ENCODE measurements at places on chromosomes 11 and 22. TPM values are rescaled to one million over a fixed set of nuclear protein-coding genes. Genes with fewer than 3 reads are reported as not detected.

The CATSPER1 gene
- not detected for total RNA-seq

The WT1 gene
- not detected for total RNA-seq

The TBX10 gene
- not detected for total RNA-seq

The PHLDA2 gene
- 2.8 TPM for total RNA-seq

The OTOG gene
- total RNA-seq = not detected

The OR8D1 gene
- total RNA-seq = not detected

GRCh38 chr11:75184757-75185425 lies 34.0 kb downstream of the SLCO2B1 start:
- H3K4me3 ChIP-seq = no peak overlapping the region
- H3K27ac ChIP-seq = no peak overlapping the region
- no peak for DNase-seq
- H3K36me3 ChIP-seq = peaks cover 3% of the 10 kb centered on the region
- H3K27me3 ChIP-seq = peaks cover 26% of the 10 kb centered on the region

- no peak overlapping the region for H3K4me3 ChIP-seq
- H3K27me3 ChIP-seq = peaks cover 17% of the 10 kb centered on the region
- no peaks in the 10 kb centered on the region for H3K4me1 ChIP-seq
- no peak overlapping the region for H3K27ac ChIP-seq
- H3K36me3 ChIP-seq = no peaks in the 10 kb centered on the region
Measured at GRCh38 chr22:27445881-27446280, 355.7 kb downstream of the MN1 start.

DNA sequence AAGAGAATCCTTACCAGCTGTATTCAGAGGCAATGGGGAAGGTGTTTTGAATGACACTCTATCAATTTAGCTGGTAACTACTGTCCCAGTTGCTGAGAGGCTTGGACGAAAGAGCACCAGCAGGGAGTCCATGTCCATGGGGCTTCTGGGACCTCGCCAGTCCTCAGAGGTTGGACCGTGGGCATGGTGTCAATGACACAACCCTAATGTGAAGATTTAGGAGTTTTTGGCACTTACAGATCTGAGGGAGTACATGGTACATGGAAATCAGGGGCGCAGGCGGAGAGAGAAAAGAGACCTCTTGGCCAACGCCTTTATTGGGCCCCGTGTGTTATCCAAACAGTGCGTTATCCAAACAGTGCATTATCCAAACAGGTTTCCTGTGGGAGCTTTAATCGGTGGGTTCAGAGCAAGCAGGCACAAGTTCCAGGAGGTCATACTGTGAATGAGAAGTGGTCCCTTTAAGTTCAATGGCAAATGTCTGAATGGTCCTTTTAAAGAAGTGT lies 169.1 kb upstream of the B3GAT1 start:
- no peak overlapping the region for H3K27ac ChIP-seq
- H3K4me3 ChIP-seq = no peak overlapping the region
- peaks cover 2% of the 10 kb centered on the region for H3K36me3 ChIP-seq
- DNase-seq = no peak
- peaks cover 5% of the 10 kb centered on the region for H3K4me1 ChIP-seq
- H3K27me3 ChIP-seq = peaks cover 77% of the 10 kb centered on the region

DNA sequence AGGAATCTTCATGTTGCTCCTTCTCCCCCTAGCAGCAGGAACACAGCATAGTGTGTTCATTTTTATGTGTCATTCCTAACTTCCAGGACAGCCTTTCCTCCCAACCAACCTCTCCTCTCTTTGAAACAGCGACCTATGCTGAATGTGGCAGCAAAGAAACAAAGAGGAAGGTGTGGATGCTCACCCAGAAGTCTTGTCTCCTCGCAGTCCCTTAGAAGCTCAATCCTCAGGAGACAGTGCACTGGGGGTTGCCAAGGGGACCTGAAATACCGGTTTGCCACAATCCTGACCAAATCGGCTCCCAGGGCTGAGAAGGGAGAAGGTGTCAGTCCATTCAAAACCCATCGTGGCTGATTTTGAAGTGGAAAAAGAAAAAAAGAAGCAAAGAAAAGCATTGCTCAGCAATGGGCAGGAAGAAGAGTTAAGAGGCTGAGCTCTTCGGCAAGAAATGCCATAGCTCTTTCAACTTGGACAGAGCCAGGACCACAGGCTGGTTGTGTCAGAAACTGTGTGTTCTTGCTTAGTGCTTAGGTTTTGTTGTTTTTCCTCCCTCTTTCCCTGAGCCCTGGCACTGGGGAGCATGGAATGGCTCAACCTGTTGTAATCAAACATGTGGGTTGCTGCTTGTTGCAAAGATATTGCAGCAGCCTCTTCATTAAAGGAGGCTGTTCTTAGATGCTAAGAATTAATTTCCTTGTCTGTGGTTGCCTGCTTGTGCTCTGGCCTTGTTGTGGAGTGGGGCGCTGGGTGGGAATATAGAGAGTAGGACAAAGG lies 30.4 kb upstream of the TENM4 start:
- peaks cover 5% of the 10 kb centered on the region for H3K27me3 ChIP-seq
- no peak overlapping the region for H3K4me3 ChIP-seq
- no peak overlapping the region for H3K27ac ChIP-seq
- no peak for DNase-seq
- no peaks in the 10 kb centered on the region for H3K4me1 ChIP-seq

GRCh38 chr11:119422809-119423508 lies at the start of gene THY1:
Gene THY1, minus strand, starts transcription at chr11:119423172. Its CDS starts 2,267 bp downstream, at chr11:119420905.
- H3K4me1 ChIP-seq = peaks cover 27% of the 10 kb centered on the region
- H3K27me3 ChIP-seq = peaks cover 62% of the 10 kb centered on the region
- peak within 1 kb of the TSS; percentile 82 for H3K27ac ChIP-seq
- H3K36me3 ChIP-seq = peaks cover 3% of the 10 kb centered on the region
- no peak for DNase-seq

GRCh38 chr11:101444164-101444563 lies 139.6 kb downstream of the TRPC6 start:
- H3K4me1 ChIP-seq = no peaks in the 10 kb centered on the region
- no peak overlapping the region for H3K4me3 ChIP-seq
- no peaks in the 10 kb centered on the region for H3K27me3 ChIP-seq
- no peaks in the 10 kb centered on the region for H3K36me3 ChIP-seq

DNA sequence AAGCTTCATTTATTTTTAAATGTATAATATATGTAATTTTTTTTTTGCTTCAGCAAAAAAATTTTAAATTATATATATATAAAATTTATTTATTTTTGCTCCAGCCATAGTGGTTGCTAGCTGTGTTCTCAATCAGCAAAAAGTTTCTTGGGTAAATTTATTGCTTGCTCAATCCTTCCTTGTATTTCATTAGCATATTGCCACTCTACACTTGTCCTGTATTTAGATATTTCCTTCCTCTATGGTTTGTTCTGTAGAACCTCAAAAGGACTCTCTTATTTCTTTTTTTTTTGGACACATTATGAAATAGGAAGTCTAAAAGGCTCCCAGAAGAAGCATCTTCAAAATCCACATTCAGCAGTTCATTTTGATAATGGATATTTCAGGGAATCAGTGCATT lies 2.3 kb downstream of the PTPRJ start:
- H3K4me1 ChIP-seq = peaks cover 35% of the 10 kb centered on the region
- H3K27ac ChIP-seq = peak overlapping the region; percentile 91
- DNase-seq = no peak

GRCh38 chr11:57502376-57502775 lies 13.1 kb downstream of the SLC43A1 start:
- H3K4me1 ChIP-seq = peaks cover 7% of the 10 kb centered on the region
- no peak overlapping the region for H3K27ac ChIP-seq
- peaks cover 5% of the 10 kb centered on the region for H3K36me3 ChIP-seq
- no peak for DNase-seq
- no peak overlapping the region for H3K4me3 ChIP-seq
- no peaks in the 10 kb centered on the region for H3K27me3 ChIP-seq

- H3K4me1 ChIP-seq = no peaks in the 10 kb centered on the region
- peaks cover 14% of the 10 kb centered on the region for H3K27me3 ChIP-seq
- H3K36me3 ChIP-seq = no peaks in the 10 kb centered on the region
- peak; percentile 3 for DNase-seq
- no peak overlapping the region for H3K4me3 ChIP-seq
Measured at GRCh38 chr11:1206391-1207271, 16.2 kb upstream of the MUC5B start.

GRCh38 chr11:118186346-118187107 lies 10.1 kb upstream of the SCN2B start:
- H3K4me1 ChIP-seq = peaks cover 4% of the 10 kb centered on the region
- H3K27me3 ChIP-seq = peaks cover 20% of the 10 kb centered on the region
- no peak overlapping the region for H3K27ac ChIP-seq
- H3K4me3 ChIP-seq = no peak overlapping the region
